ENCODE measurements at places on chromosomes 5 and 9.

DNA sequence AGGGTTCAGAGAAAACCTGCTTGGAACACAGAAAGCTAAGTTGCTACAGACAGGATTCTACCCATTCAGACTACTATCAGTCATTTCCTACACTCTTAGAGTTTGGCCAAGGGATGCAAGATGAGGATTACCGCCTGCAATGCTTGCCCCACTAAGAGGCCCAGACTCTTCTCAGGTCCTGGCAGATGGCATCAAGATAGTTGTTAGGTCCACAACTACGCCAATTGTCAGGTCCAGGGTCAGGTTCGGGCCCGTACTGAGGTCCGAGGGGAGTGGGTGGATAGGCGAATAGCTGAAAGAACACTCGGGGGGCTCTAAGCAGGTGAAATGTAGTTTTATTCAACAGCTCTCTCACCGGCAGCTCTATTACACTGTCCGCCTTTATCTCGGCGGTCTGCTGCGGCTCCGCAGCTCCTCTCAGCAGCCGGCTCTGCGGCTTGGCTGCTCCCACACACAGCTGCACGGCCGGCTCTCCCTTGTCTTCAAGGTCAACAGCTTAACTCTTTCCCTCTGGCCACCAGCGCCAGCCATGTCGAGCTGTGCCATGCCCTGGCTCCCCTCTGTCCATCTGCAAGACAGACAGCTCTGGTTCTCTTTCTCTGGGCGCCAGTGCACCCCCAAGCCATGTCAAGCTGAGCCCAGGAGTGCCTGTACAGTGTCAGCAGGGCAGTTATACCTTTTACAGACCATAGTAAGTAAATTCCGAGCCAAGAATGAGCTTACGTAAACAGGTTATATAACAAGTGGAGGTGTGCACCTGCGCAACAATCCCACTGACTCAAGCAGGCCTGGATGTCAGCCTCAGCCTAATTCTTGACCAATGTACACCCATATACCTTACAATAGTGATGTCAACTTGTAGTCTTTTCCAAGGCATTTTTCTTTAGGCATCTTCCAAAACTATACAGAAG lies 24.0 kb downstream of the ENC1 start:
- no peak for DNase-seq

- no peak for DNase-seq
Observed at GRCh38 chr5:59850766-59851165, 42.8 kb downstream of the PDE4D start.

- no peak for DNase-seq
Observed at GRCh38 chr9:109437286-109437685, 60.8 kb downstream of the PTPN3 start.

DNA sequence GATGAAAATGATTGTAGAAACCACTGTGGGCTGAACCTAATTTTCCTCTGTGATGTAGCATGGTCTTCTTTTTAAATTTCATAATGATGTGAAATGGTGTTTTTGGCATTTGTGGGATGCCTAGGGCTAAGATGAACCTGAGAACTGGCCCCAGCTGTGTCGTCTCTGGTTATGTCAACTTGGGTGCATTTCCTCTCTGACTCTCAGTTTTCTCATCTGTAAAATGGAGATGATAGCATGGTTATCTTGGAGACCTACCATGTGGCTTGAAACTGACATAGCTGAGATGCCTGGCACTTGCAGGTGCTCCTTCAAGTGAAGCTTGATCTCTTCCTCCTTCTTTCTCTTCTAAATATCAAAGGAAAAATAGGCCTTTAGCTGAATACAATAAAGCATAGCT lies 77.8 kb downstream of the BOD1 start:
- DNase-seq: no peak

DNA sequence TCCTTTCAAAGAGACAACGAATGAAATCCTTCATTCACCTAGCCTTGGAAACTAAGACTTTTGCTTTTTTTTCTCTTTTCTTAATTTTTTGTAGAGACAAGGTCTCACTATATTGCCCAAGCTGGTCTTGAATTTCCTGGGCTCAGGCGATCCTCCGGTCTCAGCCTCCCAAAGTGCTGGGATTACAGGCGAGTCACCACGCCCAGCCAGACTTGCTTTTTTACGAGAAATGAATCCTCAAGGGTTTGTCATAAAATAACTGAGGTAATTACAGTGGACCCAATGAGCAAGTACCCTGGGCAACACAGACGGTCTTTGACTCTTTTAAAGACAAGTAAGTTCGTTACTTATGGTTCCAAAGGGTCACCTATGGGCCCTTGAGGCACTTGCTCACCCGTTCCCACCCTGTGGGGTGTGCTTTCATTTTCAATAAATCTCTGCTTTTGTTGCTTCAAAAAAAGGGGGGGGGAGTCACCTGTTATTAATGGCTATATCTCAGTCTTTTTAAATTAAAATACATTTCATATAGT lies 70.4 kb downstream of the TRPM6 start:
- DNase-seq: no peak

DNA sequence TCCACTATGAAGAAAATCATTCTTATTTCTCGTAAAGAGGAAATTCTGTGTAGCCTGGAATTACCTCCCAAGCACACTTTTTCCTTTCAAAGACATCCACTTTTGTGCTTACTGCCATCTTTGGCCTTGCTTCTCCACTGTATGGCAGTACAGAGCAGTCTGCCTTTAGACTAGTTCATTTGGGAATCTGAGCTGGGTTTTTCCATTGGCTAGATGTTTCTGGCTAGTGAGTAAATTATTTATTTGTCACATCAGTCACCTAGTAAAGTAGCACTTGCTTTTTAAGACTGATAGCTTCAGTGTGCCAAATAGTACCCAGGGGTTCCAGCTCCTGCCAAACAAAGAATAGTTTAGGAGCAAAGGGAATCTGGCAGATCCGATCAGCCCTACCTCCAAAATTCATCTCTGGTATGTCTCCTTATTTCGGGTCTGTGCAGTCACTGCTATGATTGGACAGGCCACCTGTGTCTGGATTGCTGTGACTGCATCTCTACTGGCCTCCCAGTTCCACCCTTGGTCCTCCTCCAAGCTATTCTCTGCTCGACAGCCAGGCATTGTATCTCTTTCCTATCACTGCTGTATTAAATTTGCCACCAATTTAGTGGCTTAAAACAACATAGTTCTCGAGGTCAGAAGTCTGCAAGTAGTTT lies 97.6 kb downstream of the NUDT12 start:
- DNase-seq: no peak

- DNase-seq: no peak
Observed at GRCh38 chr5:10018201-10019069, 231.3 kb downstream of the ATPSCKMT start.

DNA sequence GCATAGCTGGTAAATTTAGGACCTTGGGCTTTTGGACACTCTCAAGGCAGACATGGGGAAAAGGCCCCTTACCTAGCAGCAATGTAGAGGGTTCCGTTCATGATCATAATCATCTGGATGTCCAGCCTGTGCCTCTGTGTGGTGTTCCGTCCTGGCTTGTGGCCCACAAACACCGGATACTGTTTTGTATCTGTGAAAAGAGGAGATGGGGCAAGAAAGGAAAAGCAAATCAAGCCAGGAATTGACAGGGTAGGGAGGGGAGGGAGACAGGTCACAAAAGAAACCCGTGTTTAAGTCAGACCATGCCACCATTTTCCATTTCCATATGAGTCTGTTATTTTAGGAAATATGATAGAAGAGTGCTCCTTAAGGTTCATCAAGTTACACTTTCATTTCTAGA lies 72.5 kb downstream of the SEMA6A start:
- no peak for DNase-seq

DNA sequence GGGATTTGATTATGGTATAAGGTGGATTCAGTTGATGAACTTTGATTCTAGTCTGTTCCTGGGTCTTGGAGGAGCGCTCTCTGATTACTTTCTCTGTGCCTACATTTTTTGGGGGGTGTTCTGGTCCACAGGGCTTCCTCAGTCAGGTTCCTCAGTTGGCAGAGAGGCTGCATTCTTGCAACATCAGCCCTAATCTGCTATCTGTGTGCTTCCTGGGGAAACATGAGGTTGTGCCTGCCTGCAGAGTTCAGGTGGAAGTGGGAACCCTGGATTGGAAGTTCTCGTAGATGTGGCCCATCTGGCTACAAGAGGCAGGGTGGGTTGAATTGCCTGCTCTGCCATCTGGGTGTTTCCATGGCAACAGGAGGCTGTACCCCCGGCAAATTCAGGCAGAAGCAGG lies 24.5 kb downstream of the POLK start:
- DNase-seq: no peak

- no peak for DNase-seq
Observed at GRCh38 chr5:142749321-142749720, 20.9 kb upstream of the ARHGAP26 start.

All from GOT3 (cell line).